ENCODE measurements at places on chromosomes 11 and 22.
A peak's percentile ranks its signal among the peaks of the same experiment; 100 is the strongest.

DNA sequence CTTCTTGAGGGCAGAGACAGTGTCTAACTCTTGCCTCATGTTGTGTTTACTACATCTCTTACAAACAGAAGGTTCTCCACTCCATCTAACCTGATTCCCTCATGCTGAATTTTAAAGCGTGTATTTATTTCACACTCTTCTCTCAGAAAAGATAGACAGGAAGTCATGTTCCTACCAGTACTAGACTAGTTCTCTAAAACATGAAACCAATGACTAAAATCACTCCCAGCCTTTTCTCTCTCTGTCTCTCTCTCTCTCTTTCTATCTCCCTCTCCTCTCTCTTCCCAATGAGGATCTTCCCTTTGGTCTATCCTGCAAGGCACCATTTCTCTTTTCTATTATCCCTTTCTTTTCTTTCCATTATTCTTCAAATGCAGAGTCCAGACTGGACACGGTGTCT, 391.9 kb upstream of the CADM1 start:
- DNase-seq: no peak

DNA sequence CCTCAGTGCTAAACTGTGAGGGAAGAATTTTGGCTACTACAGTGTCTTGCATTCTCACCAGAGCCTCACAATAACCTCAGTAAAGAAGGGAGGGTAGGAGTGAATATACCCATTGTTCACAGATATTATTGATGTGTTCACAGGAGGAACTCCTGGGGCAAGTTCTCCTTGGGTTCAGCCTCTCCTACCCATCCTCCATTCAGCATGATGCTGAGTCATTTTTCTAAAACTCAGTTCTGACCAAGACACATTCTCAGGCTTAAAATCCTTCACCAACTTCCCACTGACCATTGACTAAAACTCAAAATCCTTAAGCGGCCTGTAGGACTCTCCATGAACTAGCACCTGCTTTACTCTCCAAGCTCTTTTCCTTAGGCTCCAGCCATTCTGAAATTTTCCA, 48.7 kb downstream of the SYTL2 start:
- no peak for DNase-seq

DNA sequence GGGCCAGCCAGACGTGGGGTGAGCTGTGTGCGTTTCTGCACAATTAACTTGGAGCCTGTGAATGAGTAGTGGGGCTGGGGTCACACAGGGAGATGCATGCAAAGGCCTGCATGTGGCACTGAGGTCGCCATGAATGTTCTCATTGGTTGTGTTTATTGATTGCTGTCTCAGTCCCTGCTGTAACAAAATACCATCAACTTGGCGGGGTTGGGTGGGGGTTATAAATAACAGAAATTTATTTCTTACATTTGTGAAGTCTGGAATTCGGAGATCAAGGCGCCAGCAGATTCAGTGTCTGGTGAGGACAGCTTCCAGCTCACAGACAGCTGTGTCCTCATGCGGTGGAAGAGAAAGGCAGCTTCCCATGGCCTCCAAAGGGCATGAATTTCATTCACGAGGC, 29.3 kb upstream of the PHF21B start:
- no peak for DNase-seq

- DNase-seq: no peak
These were observed 5.1 kb downstream of the ACCS start for GRCh38 chr11:44071157-44071556.

GRCh38 chr11:122686111-122686510, 30.6 kb downstream of the UBASH3B start:
- no peak for DNase-seq

- DNase-seq: peak; percentile 18
These were observed 64.5 kb upstream of the PHOX2A start for GRCh38 chr11:72308226-72309073.

GRCh38 chr22:30047364-30047738, 32.9 kb upstream of the HORMAD2 start:
- no peak for DNase-seq

GRCh38 chr11:69909561-69910518, 90.6 kb upstream of the FGF3 start:
- DNase-seq: no peak

DNA sequence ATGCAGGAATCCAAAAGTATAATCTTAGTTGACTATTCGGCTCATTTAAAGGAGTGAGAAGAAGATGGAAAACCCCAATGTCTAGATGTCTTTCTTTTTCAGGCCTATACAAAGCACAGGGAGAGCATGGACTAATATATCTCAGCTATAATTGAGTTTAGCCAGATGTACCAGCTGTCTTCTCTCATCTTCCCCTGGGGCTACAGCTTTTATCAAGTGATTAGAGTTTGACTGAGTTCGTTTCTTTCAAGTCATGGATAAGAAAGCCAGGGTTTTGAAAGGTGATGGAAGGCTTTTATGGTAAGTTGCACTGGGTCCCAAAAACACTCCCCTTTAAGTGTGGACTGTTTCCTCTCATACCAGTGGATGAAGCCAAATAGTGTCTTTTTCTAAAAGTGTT, 1172.8 kb upstream of the TENM4 start:
- no peak for DNase-seq

GRCh38 chr11:91489989-91490388, 734.6 kb upstream of the FAT3 start:
- no peak for DNase-seq

- DNase-seq: no peak
These were observed 1295.9 kb downstream of the JRKL start for GRCh38 chr11:97685695-97686094.

DNA sequence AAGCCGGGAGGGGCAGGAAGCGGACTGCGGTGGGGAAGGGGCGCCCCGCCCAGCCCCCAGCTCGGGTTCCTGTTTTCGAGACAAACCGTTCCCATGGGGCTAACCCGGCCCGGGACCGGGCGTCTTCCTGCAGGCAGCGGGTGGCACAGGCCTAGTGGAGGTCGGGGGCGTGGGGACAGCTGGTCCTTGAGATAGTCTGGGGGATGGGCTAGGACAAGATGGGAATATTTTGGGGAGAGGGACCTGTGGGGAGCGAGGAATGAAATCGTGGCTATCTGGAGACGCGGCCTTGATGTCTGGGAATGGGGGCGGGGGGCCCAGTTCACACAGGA, 1.2 kb upstream of the RASGRP2 start:
- DNase-seq: no peak

- no peak for DNase-seq
These were observed 6.5 kb downstream of the HMBS start for GRCh38 chr11:119091178-119091577.

DNA sequence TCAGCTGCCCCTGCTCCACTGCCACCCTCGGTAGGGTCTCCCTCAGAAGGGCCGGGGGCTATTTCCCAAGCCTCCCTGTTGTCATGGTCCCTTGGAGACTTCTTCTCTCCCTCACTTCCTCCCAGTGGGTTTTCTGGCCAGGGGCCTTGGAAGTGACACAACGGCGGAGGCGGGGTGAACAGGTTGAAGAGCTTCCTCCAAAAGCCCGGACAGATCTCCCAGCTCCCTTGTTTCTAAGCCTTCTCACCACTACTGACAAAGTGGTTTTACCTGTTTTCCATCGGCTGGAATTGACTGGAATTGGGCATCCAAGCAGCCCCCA, 14.5 kb downstream of the MYH9 start:
- DNase-seq: no peak

GRCh38 chr11:45045683-45046471, 95.2 kb upstream of the TP53I11 start:
- DNase-seq: peak; percentile 78

DNA sequence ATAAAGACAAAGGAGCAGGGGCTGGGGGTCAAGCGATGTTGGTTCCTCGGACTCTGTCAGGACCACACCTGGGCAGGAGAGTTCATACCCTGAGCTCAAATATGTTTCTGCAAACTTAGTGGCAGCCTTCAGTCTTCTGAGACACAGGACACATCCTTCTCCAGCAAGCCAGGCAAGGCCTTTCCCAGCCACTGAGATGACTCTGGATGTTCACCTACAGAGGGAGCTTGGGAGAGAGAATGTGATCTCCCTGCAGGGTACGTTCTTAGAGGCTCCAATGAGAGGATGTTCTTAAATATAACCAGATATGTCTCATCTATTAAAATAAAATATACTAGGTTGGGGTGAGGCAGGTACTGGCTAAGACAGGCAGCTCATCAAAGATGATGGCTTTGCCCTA, 461.5 kb downstream of the OPCML start:
- no peak for DNase-seq

- no peak for DNase-seq
These were observed 169.8 kb downstream of the GUCY1A2 start for GRCh38 chr11:106848526-106848925.

GRCh38 chr11:45755281-45755859, 49.6 kb upstream of the SLC35C1 start:
- DNase-seq: no peak

GRCh38 chr11:5929571-5930368, 12.3 kb upstream of the OR56A3 start:
- no peak for DNase-seq

DNA sequence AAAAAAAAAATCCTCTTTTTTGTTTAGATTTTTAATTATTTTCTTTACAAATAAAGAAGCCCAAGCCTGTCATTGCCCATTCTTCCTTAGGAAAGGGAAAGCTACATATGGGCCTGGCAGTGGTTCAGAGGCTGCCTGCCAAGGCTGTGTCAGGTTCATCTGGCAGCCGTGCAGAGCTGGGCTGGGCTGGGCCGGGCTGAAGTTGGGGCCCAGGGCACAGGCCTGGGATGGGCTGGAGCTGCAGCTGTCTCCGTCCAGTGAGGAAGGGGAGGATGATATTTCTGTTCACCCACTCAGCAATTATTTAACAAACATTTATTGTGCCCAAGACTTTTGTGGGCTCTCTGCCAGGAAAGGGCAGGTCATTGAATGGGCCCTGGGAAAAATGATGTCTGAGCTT, 4.6 kb downstream of the PRR5L start:
- peak; percentile 86 for DNase-seq

- DNase-seq: no peak
These were observed 166.2 kb downstream of the LDLRAD3 start for GRCh38 chr11:36109850-36110606.

- DNase-seq: no peak
These were observed 193.8 kb downstream of the DDX10 start for GRCh38 chr11:108858622-108859021.

GRCh38 chr11:2715716-2716350, 16.0 kb upstream of the KCNQ1OT1 start:
- no peak for DNase-seq

- no peak for DNase-seq
These were observed 9.5 kb downstream of the TPST2 start for GRCh38 chr22:26580240-26580962.

DNA sequence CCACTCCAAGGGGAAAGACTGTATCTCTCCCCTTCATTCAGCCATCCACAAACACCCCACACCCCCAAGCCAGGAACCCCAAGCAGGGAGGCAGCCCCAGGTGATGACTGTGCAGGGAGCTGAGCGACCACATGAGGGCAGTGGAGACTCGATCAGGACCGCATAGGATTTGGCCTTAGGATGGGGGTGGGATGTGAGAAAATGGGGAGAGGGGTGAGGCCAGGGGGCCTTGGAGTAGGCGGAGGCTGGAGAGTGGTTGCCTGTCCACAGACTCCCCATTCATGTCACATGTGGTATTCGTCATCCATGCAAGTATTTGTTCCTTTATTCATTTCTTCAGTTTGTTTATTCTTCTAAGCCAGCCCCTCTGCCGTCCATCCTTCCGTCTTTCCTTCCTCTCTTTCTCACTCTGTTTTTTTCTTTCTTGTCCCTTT, 2.7 kb upstream of the RHOD start:
- peak; percentile 72 for DNase-seq
